ENCODE measurements at places on chromosomes 1 and 21.
A peak's percentile ranks its signal among the peaks of the same experiment; 100 is the strongest.

GRCh38 chr1:210944252-210944651, 189.7 kb downstream of the KCNH1 start:
- no peak for DNase-seq

DNA sequence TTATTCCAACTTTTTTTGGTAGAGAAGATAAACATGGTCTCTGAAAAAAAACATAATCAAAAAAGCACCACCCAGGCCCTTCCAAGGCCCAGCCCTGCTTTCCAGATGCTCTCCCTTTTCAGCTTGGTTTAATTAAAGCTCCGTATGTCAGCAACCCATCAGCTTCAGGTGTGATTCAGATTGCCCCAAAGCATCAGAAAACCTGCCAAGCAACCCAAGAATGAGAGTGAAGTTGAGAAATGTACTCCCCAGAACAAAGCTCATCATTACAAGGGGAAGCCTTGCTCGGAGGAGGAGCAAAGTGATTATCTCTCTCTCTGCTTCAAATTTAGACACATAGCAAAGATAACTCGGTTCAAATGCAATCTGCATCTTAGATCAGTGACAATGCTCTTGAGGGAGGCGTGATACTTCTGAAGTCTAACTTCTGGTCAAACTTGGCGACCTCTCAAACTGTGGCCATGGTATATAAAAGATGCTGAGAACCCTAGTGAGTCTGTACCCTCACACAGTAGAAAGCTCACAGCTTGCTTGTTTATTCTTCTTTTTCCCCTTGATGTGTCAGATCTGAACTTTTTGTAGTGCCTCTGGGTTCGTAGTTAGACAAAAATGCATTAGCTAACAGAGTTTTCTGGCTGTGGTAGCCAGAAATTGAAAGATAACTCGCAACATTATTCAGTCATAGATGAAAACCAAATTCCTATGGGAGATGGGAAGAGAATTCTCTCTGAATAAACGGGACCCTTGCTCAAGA, 63.3 kb upstream of the ZC3H11B start:
- no peak for DNase-seq

DNA sequence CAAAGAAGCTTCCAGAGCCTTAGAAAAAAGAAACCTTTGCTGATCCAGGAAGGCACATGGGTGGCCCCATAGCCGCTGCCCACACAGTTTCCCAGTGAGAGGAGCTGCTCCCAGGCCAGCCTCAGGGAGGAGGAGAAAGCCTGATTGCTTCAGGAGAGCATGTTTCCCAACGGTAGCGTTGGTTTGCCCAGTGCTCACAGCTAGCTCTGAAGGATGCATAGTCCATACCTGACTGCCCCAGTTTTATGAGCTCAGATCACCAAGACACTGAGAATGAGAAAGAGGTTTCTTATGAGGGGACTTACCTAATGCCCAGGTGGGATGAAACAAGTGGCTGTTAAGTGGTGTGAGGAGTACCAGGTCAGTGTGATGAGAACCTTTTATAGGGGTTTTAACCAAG, at the start of gene CRNN:
CRNN (minus strand) TSS at position 355 of the 400 bp plus-strand sequence. CDS start 2,030 bp downstream, outside the sequence.
- no peak for DNase-seq

DNA sequence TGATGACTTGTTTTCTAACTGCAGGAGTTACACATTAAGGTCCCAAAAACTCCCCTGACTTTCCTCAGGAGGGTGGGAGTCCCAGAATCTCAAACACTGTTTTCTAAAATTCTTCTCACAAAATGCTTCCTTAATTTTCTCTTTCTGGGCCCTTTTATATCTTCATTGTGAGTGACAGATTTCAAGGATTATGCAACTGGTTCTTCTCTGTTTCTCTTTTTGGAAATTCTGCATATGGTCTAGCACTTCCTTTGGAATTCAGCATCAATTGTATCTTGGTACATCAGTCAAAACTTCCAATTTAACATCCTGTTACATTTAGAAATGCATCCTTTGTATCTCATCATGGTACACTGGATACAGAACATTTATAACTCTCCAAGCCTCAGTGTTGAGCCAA, 59.7 kb downstream of the LMO4 start:
- DNase-seq: no peak

GRCh38 chr1:55480029-55480795, 265.0 kb upstream of the USP24 start:
- no peak for DNase-seq

DNA sequence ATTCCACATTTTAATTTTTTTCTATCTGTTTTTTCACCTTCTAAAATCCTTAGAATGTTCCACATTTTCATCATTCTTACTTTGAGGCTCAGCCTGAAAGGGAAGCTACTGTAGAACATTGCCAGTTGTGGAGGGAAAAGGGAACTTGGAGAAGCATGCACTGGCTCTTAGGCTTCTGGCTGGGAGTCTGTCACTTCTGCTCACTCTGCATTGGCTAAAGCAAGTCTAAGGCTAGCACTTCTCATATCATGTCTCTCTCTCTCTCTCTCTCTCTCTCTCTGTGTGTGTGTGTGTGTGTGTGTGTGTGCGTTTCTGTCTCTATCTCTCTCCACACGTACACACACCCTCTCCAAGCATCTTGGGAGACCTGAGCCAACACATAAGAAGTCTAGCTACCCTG, 49.6 kb upstream of the ADAR start:
- DNase-seq: no peak

DNA sequence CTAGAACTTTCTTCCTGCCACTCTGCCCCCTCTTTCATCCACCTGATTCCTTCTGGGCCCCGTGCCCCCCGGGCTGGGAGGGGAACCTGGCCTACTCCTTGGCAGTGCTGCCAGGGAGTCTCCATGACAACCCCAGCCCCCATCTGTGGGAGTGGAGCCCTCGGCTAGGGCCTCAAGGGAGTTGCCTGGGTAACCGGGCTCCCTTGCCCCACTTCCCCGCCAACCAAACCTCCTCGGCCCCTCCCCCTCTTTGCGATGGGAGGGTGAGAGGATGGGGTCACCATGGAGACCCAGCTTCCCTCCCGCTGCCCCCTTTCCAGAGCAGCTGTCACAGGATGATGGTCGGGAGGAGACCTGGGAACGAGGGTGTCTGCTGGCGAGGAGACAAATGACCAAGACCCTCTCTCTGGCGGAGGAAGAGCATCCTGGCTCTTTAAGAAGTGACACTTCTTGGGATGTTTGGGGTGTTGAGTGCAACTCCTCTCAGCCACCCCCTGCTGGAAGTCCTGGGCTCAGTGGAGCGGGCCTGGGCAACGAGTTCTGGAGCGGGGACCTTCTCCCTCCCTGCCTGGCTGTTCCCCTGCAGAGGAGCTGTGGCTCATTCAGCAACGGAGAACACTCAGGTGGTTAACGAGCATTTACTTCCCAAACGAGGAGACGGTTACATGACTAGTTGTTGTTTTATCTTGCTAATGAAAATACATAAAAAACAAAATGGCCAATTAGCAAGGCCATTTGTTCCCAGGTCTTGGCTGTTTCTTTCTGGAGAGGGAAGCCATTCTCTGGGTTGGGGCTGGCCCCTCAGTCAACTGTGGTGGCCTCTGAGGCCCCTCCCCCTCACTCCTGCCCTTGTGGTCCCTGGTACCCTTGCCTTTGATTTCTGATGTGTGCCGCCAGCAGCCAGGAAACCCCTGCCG, 82.8 kb downstream of the UBIAD1 start:
- DNase-seq: peak; percentile 88

GRCh38 chr1:162177126-162177525, 107.6 kb downstream of the NOS1AP start:
- no peak for DNase-seq

GRCh38 chr1:150826299-150826698, 18.2 kb upstream of the CTSK start:
- no peak for DNase-seq

DNA sequence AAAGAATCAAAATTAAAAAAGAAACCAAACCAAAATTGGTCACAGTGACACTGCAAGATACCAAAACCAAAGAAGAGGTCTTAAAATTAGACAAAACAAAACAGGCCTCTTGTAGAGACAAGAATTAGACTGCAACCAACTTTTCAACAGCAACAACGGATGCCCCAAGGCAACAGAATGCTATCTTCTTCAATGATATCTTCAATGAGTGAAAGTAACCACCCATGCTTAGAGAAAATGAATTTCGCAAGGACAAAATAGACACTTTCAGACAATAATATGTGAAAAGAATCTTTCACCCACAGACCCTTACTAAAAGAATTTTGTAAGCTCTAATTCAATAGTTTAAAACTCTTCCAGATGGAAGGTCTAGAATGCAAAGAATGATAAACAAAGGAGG, 41.7 kb downstream of the USP48 start:
- DNase-seq: no peak

DNA sequence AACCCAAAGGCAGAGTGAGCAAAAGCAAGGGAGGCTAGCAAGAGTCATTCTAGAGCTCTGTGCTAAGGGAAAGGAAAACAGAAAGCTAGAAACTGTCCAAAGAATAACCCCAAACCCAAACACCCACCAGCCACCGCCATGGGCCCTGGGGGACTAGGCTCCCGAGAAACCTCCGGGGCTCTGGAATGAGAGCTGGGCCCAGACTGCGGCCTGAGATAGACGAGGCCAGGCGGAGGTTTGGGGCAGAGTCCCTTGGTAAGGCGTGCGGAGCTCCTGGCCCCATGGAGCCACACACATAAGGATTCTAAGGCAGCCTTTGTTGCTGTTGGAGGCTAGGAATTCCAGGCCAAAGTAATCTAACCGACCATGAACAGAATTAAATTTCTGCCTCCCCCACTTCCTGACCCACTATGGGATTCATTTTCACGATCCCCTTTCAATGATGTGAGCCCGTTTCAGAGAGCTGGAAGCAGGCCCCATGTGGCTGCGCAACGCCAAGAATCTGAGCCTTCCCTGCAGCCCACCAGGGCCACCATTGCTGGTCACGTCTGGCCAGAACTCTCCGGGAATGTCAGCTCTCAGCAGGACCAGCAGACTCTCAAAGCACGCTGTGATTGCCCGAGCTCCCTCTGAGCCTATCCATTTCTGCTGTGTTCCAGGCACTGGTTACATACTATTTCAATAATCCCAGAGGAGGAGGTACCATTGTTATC, 145.0 kb downstream of the TRABD2B start:
- peak; percentile 43 for DNase-seq

DNA sequence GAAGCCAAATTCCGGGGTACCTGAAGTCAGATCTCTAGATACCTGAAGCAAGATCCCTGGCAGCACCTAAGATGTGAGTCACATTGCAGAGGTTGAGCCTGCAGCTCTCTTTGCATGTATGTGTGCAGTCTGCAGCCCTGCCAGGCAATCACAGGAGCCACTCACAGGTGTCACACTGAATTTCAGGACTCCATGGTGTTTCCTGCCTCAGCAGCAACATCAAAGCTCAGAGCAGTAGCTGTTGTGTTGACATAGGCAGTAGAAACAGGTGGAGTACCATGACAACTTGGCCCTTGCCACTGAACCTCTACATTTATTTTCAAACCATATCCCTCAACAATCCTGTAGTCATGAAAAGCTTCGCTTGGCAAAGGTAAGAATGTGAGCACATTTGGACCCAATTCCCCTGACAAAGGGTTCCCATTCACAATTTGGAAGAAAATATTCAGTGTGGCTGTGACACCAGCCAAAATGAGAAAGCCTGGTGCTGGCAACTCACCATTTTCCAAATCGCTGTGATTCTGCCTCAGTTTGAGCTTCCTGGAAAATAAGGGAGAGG, 419.8 kb upstream of the NFIA start:
- peak; percentile 49 for DNase-seq

DNA sequence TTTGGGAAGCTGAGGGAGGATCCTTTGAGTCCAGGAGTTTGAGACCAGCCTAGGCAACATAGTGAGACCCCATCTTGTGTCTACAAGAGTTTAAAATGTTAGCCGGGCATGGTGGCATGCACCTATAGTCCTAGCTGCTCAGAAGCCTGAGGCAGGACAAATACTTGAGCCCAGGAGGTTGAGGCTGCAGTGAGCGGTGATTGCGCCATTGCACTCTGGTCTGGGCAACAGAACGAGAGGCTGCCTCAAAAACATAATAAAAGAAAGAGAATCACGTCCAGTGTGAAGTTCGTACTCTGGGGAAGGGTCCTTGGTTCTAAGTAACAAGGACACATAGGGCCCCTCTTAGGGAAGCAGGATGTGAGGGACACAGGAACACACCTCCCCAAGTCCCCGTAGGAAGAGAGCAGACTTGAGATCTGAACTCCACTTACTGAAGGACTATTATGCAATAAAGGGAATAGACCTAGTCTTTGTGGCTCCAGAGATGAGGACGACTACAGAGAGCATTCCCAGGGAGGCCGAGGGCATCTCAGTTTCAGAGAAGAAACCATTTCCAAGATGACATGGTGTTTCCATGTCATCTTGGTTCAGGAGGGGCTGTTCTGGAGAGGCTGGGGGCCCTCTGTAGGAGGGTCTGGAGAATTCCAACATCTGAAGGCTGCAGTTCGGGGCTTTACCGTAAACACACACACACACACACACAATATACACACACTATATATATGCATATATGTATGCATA, 10.8 kb upstream of the ENO1 start:
- no peak for DNase-seq

GRCh38 chr1:106727171-106727570, 329.3 kb upstream of the PRMT6 start:
- DNase-seq: no peak

- peak; percentile 20 for DNase-seq
Measured at GRCh38 chr1:30437059-30437576, 286.3 kb downstream of the MATN1 start.

DNA sequence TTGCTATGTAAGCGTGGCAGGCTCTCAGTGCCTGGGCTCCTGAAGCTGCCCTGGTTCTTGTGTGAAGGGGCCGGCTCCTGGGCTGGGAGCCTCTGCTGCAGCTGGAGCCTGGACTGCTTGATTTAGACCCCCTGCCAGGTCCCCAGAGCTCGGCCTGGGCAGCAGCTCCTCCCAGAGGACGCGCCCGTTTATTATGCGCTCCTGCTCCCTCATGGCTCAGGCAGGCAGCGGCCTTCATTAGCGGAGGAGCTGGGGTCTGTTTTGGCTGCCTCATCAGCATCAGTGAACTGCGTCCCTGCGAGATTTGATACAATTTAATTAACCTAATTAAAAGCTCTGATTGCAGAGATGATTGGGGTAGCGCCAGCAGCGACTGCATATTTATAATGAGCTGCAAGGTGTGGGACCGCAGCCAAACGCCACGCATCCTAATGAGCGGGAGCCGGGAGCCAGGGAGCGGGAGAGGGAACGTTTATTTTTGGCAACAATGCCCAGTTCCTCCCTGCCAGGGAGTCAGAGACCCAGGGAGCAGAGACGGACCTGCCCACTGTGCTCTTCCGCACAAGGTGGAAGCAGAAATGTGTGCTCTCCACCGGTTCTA, 16.6 kb downstream of the UTP11 start:
- DNase-seq: peak; percentile 91

- peak; percentile 60 for DNase-seq
Measured at GRCh38 chr1:245825128-245825901, 670.5 kb downstream of the KIF26B start.

GRCh38 chr1:91940496-91940895, 8.7 kb upstream of the BRDT start:
- peak; percentile 74 for DNase-seq

Data from endodermal cell (in vitro differentiated cells).